Posterior vena cava (tissue), 2 donors: ENCODE measurements at places on chromosomes 7 and 10. TPM values are rescaled to one million over a fixed set of nuclear protein-coding genes. Genes with fewer than 3 reads are reported as not detected.

DNA sequence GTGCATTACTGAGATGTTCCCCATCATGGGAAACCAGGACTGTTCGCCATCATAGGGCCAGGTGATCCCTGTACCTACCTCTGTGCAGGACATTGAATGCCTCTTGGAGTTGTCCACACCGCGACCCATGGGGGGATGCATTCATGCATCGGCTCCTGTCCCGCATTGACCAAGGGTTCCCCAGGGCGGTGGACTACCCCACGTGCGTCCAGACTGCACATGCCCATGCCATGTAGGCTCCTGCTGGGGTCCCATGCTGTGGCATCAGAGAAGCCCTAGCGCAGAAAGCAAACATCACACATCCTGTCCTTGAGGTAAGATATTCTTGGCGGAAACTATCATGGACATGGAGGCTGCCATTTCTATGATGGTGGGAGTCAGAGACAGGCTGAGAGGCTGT, 121.6 kb upstream of the UNC5B start:
- no peak for DNase-seq

DNA sequence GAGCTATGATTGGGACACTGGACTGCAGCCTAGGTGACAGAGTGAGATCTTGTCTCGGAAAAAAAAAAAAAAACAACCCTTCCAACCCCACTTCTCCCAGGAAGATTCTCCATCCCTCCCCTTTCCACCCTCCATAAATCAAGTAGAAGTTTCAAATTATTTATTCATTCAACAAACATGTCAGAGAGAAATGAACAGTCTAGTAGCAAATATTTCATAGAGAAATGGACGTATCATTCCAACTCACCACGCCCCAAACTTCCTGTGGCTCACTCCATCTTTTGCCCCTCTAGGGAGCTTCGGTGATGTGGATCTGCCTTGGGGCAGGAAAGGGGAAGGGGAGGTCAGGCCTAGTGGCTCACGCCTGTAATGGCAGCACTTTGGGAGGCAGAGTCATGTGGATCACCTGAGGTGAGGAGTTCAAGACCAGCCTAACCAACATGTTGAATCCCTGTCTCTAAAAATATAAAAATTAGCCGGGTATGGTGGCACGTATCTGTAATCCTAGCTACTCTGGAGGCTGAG, 638 bp upstream of the TRAPPC14 start:
- DNase-seq: no peak

DNA sequence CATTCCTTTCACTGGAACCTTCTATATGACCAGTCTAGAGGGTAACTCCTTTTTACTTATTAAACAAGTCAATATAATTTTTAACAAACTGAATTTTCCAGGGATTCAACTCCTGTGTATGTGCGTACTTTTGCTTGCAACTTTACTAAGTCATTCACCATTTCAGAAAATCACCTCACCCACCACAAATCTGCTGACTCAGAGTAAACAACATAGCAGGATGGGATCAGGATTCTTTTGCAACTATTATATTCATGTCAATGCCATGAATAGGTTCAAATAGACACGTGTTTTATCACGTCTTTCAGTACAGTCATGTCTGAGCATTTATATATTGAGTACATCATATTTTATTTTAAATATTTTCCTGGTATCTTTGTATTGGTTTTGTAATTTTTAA, 14.5 kb downstream of the CTTNBP2 start:
- no peak for DNase-seq

DNA sequence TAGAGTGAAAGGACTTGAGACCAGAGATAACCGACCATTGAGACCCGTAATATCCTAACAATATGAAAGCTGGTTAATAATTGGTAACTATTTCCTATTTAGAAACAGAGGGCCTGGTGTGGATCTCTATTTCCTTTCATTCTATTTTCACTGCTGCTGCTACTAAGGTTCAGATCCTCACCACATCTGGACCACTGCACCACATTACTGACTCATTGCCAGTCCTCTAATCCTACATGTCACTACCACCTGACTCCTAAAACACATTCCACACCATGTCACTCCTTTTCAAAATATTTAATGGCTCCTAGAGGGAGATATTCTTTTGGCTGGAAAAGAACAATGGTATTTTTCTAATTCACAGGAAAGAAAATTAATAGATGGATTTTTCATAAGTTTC, 6.4 kb downstream of the USP54 start:
- DNase-seq: no peak

CPA1 gene
- total RNA-seq: 6.7 TPM

PNLIPRP1 gene
- total RNA-seq: 1.1 TPM

PANK1 gene
- 1.5 TPM for total RNA-seq

C10orf62 gene
- total RNA-seq: 0.19 TPM

CDC14C gene
- total RNA-seq: not detected

HYAL4 gene
- not detected for total RNA-seq

MMP21 gene
- 0.38 TPM for total RNA-seq
